Hair follicular keratinocyte (primary cell): ENCODE measurements at places on chromosomes 12 and 14. TPM values are rescaled to one million over a fixed set of nuclear protein-coding genes. Genes with fewer than 3 reads are reported as not detected.

The ACOT6 gene
- total RNA-seq: not detected in 2 replicates

The LRRC10 gene
- not detected in 2 replicates for total RNA-seq

The NTS gene
- not detected in 2 replicates for total RNA-seq

The ATG101 gene
- total RNA-seq: 68.9 and 82.1 TPM in 2 replicates

The MYH7 gene
- total RNA-seq: not detected in 2 replicates
